Natural killer cell treated with Interleukin-12 subunit alpha and Interleukin-12 subunit beta and Interleukin-15 and Interleukin-18, amount 100 ng/mL, for 72 hours (primary cell): ENCODE measurements at places on chromosomes 16 and 17. TPM values are rescaled to one million over a fixed set of nuclear protein-coding genes. Genes with fewer than 3 reads are reported as not detected.

- no peak for DNase-seq
- H3K27ac ChIP-seq: no peak overlapping the region
- peaks cover 19% of the 10 kb centered on the region for H3K4me1 ChIP-seq
- no peaks in the 10 kb centered on the region for H3K27me3 ChIP-seq
These were observed 7.4 kb downstream of the FTO start for GRCh38 chr16:53711390-53711789.

The TBC1D3H gene
- total RNA-seq: not detected

- H3K4me3 ChIP-seq: no peak overlapping the region
- peaks cover 53% of the 10 kb centered on the region for H3K4me1 ChIP-seq
- H3K27ac ChIP-seq: peak overlapping the region; percentile 34
- H3K27me3 ChIP-seq: no peaks in the 10 kb centered on the region
- no peaks in the 10 kb centered on the region for H3K36me3 ChIP-seq
- DNase-seq: no peak
These were observed 17.2 kb downstream of the CMIP start for GRCh38 chr16:81461766-81462165.

The SEPTIN1 gene
- 207 TPM for total RNA-seq

DNA sequence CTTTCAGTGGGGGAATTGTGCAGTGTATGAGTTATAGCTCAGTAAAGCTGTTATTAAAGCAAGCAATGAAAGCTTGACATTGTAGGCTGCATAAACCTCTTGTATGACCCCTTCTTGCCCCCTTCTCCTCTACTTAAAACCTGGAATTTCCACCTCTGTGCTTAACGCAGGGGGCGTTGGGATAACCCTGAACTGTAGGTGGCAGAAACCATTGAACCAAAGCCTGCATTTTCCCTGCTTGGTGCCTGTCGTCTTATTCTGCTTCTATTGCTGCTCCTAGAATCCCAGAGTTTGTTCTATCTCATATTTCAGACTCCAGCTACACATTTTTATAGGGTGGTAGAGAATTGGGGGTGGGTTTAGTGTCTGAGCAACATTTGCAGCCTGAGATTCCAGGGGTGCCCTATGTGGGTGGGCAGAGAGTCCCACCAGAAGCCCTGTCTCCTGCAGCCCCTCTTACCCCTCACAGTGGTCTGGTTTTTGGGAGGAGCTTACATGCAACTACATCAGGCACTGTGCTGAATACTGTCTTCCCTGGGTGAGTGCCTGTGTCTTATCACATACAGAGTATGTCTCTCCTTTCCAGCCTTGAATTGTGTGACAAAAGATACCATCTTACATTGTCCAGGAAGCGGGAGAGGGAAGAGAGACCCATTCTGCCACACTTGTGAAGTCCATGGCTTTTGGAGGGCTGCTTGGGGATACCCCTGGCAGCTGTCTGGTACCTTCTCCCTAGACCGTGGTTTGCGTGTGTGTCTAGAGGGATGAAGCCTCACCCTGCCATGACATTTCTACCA, 407.7 kb upstream of the EEF2KMT start:
- no peak overlapping the region for H3K4me3 ChIP-seq
- no peaks in the 10 kb centered on the region for H3K4me1 ChIP-seq
- H3K36me3 ChIP-seq: no peaks in the 10 kb centered on the region
- no peak overlapping the region for H3K27ac ChIP-seq

The EPOP gene
- 41.0 TPM for total RNA-seq
